Right hindlimb (tissue), 1 donor: ENCODE measurements at places on chromosomes 13 and 19.

- no peak for DNase-seq
These were observed 8.9 kb upstream of the SLC15A1 start for GRCh38 chr13:98761126-98761985.

GRCh38 chr13:66700117-66700601 is 530.0 kb downstream of the PCDH9 start:
- no peak for DNase-seq

DNA sequence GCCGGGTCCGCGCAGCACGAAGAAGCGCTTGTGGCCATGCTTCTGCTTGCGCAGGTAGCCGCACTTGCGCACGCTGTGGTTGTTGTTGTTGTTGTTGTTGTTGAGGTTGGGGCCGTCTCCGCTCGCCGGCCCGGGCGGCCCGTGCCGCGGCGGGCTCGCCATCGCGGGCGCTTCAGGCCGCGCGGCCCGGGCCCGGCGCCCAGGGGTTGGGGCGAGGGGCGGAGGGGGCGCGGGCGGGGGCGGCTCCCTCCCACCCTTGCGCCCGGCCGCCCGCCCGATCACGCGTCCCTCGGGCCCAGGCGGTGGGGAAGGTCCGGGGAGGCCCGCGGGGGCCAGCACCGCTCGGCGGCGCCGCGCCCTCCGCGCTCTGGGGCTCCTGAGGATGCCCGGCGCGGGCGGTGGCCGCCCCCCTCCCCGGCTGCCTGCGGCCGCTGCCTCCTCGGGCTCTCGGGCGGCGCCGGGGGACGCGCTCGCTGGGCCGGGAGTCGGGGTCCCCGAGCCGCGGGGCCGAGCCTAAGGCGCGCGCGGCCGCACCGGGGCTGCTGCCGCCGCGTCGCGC is 412 bp downstream of the IRS2 start:
- no peak for DNase-seq

DNA sequence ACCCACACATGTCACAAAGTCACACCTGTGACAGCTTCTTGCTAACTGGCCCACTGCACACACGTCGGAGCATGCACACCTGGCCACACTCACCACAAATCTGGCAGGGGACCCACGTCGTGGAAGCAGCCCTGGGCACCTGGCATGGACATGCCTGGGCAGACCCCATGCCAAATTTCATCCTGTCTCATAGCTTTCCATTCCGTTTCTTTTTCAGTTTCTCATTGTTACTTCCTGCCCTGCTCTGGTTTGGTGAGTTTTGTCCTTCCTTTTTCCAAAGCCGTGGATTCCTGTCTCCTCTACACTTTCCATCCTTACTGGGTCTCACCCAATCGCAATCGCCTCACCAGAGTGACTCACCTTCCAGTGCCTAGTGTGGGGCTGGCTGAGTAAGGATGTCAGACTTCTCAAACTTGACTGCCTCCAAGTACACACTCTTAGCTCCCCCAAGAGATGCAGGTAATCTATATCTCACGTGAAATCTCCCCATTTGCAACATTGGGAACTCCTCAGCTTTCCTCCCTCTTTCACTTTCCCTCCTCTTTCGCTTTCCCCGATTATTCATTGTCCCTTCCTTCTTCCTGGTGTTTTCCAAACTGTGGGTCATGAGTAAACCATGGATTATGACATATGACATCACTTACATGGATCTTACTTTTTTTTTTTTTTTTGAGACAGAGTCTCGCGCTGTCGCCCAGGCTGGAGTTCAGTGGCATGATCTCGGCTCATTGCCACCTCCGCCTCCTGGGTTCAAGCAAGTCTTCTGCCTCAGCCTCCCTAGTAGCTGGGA is 1.6 kb upstream of the BBC3 start:
- DNase-seq: no peak

GRCh38 chr13:46137627-46138317 is 32.9 kb upstream of the CPB2 start:
- DNase-seq: no peak

- no peak for DNase-seq
These were observed 748 bp downstream of the LMNB2 start for GRCh38 chr19:2455851-2456570.
